ENCODE measurements at places on chromosomes 5 and 9. TPM values are rescaled to one million over a fixed set of nuclear protein-coding genes. Genes with fewer than 3 reads are reported as not detected.

The LHX2 gene
- not detected for total RNA-seq

The INVS gene
- total RNA-seq = 26.4 TPM

The PCDH12 gene
- under 0.01 TPM for total RNA-seq

The CA9 gene
- total RNA-seq = 0.86 TPM

The SLC45A2 gene
- total RNA-seq = under 0.01 TPM

The ADRB2 gene
- total RNA-seq = 0.32 TPM

The OR1J2 gene
- not detected for total RNA-seq

The OR13F1 gene
- total RNA-seq = not detected

The KCNV2 gene
- total RNA-seq = not detected

The NDFIP1 gene
- 25.2 TPM for total RNA-seq

The TLR4 gene
- 2.2 TPM for total RNA-seq

The NR2F1-AS1 gene
- 35.8 TPM for total RNA-seq

The LARP1 gene
- 17.0 TPM for total RNA-seq

The SCGB3A2 gene
- total RNA-seq = not detected

The RBM27 gene
- 16.5 TPM for total RNA-seq

The RNF208 gene
- 0.09 TPM for total RNA-seq

The CDH6 gene
- total RNA-seq = 62.3 TPM

The PCDHA9 gene
- total RNA-seq = 0.16 TPM

The FGFR4 gene
- 36.5 TPM for total RNA-seq

The QSOX2 gene
- 4.3 TPM for total RNA-seq

The UAP1L1 gene
- 16.2 TPM for total RNA-seq

The LCN9 gene
- total RNA-seq = not detected

The BSPRY gene
- not detected for total RNA-seq

The LHFPL2 gene
- total RNA-seq = 46.3 TPM

The SLC34A3 gene
- not detected for total RNA-seq

The CDKN2B-AS1 gene
- 5.6 TPM for total RNA-seq

The FCN1 gene
- not detected for total RNA-seq

The NDST1 gene
- total RNA-seq = 22.2 TPM

The LECT2 gene
- not detected for total RNA-seq

The FRMPD1 gene
- total RNA-seq = not detected

The VCP gene
- total RNA-seq = 475 TPM

The POLR3G gene
- total RNA-seq = 2.7 TPM

The SPATA31C1 gene
- not detected for total RNA-seq

The TSSK1B gene
- total RNA-seq = 0.16 TPM

The OMD gene
- total RNA-seq = 0.95 TPM

The SHISAL2B gene
- total RNA-seq = 0.16 TPM

The HRH2 gene
- total RNA-seq = not detected

The SLC27A6 gene
- total RNA-seq = not detected

The GFI1B gene
- total RNA-seq = not detected

The SPINK6 gene
- not detected for total RNA-seq

The SLC46A2 gene
- not detected for total RNA-seq
